ENCODE measurements at places on chromosomes 3 and 15. TPM values are rescaled to one million over a fixed set of nuclear protein-coding genes. Genes with fewer than 3 reads are reported as not detected.

Gene HGD
- total RNA-seq, result not detected

DNA sequence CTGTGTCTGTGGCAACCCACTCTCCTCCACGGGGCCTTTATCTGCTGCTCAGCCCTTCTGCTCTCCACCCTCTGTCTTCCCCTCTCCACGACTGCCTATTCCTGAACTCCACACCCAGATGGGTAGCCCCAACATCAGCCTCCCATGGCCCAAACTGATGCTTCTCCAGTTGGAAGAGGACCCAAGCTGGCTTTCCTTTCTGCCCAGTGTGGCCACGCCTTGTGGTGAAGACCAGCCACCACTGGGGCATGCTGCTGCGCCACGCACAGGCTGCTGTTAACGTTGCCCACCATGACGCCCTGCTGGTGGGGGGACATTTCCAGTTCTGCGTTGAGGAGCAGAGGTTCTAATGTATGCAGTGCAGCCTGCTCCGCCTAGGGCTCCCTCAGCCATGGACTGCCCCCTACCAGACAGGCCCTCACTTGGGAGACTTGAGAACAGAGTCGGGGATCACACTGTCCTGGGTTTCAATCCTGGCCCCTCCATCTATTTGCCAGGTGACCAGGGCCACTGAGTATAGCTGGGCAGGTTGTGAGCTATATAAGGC, 26.9 kb downstream of the CFAP100 start:
- no peak for DNase-seq

GRCh38 chr3:90068783-90069182, 961.4 kb downstream of the EPHA3 start:
- DNase-seq, result no peak

Gene FILIP1L
- total RNA-seq, result 103 TPM

DNA sequence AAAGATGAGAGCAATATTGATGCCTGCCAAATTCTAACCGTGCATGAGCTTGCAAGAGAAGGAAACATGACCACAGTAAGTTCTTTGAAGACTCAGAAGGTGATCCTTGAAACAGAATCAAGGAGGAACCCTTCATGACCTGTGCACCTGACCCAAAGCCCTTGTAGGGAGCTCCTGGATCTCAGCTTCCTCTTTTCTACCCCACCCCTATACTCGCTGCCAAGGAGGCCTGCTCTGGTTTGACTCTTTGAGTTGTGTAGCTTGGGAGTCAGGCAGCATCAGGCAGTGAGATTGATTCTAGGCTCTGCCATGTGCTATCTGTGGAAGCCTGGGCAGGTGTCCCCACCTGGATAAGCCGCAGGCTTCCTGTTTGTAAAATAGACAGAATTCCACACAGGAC, 10.6 kb downstream of the TTC21A start:
- DNase-seq, result no peak
